ENCODE measurements at places on chromosomes 16 and 17.

DNA sequence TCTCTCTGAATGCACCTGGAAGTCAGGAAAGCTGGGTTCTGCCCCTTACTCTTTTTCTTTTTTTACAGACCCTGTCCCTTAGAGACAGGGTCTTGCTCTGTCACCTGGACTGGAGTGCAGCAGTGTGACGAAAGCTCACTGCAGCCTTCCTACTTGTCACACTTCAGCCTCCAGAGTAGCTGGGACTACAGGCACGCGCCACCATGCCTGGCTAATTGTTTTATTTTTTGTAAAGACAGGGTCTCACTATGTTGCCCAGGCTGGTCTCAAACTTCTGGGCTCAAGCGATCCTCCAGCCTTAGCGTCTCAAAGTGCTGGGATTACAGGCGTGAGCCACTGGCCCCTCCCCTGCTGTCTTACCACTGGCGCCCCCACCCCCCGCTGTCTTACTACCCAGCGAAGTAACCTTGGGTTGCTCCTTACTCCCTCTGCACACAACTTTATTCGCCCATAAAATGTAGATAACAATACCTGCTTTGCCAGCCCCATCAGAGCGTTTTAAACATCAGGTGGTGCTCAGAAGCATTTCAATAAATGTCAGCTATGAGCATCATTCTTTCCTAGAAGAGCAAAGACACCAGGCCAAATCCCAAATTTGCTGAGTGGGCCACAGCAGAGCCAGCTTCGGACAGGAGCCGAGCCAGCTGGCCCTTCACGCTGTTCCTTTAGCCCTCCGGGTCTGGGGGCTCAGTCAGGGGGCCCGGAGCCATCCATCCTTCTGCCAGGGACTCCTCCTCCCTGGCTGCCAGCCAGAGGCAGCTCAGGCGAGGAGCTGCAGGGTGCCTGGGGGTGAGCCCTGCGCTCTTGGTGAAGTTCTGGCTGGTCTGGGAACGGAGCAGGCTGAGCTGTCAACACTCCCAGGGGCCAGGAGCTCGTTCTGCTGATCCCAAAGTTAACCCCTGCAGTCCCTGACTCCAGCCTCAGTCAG is 24.4 kb downstream of the SRL start:
- DNase-seq, result no peak

GRCh38 chr16:86843812-86844211 is 265.5 kb downstream of the FOXL1 start:
- no peak for DNase-seq

DNA sequence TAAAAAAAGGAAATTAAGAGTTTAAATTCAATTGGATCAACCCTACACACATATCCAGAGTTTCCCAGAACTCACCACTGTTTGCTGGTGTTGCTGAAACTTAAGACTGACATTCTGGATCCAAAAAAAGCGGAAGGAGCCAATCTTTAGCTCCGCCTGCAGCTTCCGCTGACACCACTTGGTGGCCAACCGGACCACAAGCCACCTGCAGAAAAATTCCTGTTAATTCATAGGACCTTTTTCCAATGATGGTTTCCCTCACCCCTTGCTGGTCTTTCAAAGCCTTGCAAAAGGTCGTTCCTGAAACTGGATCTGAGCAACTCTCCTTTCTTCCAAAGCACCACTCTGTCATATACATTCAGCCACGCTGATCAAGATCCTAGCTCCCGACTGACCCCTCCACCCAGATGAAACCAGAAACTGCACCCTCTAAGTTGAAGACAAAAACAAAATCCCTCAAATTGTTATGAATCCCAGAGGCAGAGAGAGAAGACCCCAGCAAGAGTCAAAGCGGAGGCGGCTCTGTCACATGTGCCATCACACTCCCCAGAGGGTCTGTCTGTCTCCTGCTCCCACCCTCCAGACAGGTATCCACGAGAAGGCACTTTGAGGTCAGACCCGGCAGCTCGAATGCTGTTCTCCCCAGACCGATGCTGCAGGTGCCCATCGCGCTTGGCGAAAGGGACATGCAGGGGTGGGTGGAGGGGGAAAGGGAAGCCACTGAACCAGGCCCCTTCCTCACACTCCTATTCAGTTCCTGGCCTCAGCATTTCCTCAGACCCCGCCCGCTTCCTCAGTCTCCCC is 773 bp downstream of the BLTP2 start:
- DNase-seq, result no peak

DNA sequence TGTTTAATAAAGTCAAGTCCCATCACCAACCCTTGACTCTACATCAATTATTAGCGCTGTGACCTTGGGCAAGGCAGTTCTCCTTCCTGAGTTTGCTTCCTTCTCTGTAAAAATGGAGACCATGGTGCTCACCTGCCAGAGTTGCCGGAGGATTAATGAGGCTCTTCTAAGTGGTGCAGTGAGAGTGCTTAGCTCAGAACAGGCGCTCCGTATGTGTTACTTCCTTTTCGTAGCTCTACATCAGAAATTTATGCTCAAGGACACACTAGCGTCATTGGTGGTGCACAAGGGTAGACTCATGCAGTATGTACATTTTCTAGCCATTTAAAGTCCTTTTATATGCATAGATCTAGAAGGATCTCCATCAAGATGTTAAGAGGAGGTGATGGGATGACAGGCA is 17.4 kb upstream of the CMIP start:
- DNase-seq, result no peak

DNA sequence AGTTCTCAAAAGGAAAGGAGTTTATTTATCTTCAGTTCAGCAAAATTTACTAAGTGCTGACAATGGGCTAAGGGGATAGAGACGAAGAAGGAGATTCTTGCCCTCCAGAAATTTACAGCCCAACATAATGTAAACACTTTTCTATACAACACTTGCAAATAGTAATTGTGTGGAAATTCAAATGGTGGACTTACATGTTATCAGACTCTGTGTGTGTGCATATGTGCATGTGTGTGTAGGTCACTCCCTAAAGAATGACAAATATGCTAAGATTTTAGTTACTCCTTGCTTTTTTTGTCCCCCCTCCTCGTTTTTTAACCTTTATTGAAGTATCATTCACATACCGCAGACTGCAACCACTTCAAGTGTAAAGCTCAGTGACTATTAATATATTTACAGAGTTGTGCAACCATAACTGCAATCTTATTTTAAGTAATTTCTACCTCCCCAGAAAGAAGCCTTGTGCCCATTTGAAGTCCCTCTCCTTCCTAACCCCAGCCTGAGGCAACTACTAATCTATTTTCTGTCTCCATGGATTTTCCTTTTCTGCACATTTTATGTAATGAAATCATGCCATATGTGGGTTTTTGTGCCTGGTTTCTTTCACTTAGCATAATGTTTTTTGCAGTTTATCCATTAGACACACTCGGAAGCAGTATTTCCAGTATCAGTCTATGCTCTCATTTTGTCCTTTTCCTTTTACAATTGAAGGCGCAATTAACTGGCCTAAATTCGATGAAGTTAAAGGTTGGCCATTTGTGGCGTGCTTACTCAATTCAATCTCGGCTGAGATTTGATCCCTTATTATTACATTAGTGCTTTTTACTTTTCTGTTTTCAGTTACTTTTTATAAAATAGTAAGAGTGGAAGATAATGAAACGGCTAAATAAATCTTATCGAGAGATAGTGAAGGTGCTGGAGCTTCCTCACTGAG is 318.4 kb downstream of the HAPSTR1 start:
- no peak for DNase-seq

- no peak for DNase-seq
Observed at GRCh38 chr17:63405741-63406261, 40.3 kb downstream of the CYB561 start.

DNA sequence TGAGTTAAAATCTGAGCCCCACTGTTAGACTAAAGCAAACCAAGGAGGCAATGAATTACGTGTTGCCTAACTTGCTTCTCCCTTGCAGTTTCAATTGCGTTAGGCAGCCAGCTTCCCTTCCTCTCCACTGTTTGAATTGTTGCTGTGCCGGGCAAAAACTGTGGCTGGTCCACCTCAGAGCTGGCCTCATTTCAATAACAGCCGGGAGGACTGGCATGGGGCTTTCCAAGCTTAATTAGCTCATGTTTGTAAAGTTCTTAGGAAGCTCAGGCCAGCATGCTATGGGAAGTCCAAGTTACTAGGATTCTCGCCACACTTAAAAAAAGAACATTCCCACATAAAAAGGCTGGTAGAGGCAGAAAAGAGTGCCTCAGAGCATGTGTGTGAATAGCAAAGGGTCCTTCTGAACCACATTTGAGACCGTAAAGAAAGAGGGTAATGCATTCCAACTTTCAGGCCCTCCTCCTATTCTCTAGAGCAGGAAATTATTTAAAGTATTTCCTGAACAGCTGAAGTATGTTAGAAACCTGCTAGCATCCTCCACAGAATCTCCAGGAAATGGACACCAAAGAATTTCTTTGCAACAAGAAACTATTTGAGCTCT is 79.0 kb upstream of the SMURF2 start:
- DNase-seq, result no peak

GRCh38 chr16:66273644-66274334 is 92.7 kb upstream of the CDH5 start:
- no peak for DNase-seq

DNA sequence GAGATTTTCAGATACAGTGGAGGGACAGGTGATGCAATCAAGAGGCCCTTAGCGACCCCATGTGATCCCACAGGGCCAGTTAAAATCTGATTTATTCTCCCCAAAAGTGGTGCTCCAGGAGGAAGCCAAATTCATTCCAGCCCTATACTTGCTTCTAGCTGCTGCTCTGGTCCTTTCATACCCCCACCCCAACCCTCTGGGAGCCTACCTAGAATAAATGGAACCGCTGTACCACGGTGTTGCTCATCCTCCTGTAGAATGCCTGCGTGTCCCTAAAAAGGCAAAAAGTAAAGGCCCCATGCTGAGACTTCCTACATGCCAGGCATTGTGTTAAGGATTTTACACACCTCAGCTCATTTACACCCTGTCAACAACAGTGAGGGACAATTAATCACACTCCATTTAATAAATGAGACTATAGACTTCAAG is 2.0 kb upstream of the RASL10B start:
- no peak for DNase-seq

DNA sequence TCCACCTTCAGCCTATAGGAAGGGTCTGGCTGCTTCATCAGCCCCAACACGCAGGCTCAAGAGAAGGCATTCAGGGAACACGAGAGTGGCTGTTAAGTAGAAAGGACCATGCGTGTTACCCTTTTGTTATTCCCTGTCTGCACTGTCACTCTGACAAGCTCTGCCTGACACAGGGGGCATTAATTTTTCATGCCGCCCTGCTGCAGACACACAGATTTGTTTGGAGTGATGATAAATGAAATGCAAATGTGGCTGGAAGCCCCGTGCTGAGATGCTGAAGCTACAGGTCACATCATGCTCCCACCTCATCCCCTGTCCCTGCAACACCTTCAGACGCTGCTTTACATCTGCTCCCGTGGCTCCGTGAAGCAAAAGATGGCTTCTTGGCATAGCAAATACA is 97.7 kb downstream of the USP31 start:
- no peak for DNase-seq

DNA sequence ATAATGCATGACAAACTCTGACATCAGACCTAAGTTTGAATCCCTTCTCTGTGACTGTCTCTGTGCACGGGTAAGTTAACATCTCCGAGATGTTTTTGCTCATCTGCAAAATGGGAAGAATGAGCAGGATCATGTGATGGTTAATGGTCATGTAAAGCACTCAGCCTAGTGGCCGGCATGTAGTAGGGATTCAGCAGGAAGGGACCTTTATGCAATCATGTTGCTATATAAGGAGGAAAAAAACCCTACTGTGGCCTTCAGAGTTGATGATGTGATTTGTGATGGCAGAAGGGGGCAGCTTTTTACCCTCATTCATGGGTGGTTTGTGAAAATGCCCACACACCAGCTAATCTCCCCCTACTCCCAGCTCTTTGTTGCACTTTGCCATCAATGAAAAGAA is 24.1 kb downstream of the CLEC16A start:
- DNase-seq, result no peak

GRCh38 chr16:30896889-30897733 is 697 bp downstream of the CTF1 start:
- peak; percentile 70 for DNase-seq

DNA sequence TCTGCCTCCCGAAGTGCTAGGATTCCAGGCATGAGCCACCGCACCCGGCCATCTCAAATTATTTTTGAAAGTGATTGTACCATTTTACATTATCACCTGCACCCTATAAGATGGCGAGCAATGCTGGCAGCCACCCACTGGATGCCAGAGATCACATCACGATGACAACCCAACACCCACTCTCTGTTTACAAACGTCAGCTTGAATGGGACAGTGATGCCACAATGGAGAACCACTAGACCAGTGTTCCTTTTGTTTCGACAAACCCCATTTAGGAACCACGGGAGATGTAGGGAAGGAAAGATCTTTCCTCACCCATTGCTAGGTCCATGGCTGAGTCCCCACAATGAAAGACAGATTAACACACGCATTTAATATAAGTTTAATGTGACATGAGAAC is 20.1 kb upstream of the HAPSTR1 start:
- no peak for DNase-seq

DNA sequence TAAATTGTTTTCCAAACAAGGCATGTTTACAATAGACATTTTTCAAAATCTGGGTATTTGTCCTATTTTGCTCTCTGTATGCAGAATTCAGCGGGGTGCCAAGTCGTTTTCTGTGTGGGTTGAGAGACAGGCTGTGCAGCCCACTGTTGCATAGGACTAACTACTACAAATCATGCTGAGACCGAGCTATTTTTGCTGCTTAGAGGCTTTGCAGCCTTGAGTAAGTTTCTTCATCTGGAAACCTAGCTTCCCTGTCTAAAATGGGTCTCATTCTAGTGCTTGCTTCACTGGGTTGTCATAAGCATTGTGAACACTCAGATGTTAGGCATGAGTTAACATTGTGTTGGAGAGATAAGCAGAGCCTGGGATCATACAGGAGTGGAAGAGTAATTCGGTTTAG is 1.3 kb downstream of the PRPSAP2 start:
- DNase-seq, result no peak

- DNase-seq, result no peak
Observed at GRCh38 chr17:2056206-2057174, 1.6 kb downstream of the HIC1 start.

- DNase-seq, result no peak
Observed at GRCh38 chr16:87264634-87265033, 52.6 kb downstream of the C16orf95 start.

DNA sequence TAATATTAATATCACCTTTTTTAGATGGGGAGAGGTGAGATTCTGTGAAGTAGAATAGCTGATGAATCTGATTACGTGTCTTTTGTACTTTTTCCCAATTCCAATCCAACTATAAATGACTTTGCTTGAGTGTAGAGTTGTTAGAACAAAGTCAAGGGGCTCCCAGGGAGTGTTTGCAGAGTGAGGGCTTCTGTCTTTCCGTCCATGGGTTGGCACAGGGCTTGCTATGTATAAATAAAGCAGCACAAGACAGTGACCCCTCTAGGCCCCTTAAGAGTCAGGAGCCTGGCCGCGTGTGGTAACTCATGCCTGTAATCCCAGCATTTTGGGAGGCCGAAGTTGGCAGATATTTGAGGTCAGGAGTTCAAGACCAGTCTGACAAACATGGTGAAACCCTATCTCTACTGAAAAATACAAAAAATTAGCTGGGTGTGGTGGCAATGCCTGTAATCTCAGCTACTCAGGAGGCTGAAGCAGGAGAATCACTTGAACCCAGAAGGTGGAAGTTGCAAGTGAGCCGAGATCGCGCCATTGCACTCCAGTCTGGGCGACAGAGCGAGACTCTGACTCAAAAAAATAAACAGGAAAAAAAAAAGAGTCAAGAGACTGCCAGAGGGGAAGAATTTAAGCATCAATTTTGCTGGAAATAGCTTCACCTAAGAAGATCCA is 127.9 kb upstream of the HS3ST3A1 start:
- no peak for DNase-seq

GRCh38 chr17:73531158-73531557 is 113.1 kb downstream of the SDK2 start:
- DNase-seq, result no peak

- DNase-seq, result peak; percentile 8
Observed at GRCh38 chr16:22008215-22009059, 526 bp downstream of the MOSMO start.

- no peak for DNase-seq
Observed at GRCh38 chr16:2280981-2281542, 13.1 kb upstream of the RNPS1 start.

All from activated T-helper 1 cell treated with anti-CD3 and anti-CD28 coated beads, Interleukin-2, amount 50 U/mL, for 16 hours (primary cell).